ENCODE measurements at places on chromosomes 12 and 14.

GRCh38 chr12:117842220-117842619 lies 126.6 kb downstream of the KSR2 start:
- no peak for DNase-seq

DNA sequence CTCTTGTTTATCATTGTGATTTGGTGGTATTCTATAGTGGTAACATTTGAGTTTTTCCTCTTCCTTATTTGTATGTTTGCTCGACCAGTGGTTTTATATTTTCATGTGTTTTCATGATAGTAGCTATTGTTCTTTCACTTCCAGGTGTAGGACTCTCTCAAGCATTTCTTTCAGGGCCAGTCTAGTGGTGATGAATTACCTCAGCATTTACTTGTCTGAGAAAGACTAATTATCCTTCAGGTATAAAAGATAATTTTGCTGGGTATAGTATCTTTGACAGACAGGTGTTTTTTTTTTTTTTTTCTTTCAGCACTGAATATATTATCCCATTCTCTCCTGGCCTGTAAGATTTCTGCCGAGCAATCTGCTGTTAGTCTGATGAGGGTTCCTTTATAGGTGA lies 35.0 kb upstream of the CCND2 start:
- DNase-seq: no peak

DNA sequence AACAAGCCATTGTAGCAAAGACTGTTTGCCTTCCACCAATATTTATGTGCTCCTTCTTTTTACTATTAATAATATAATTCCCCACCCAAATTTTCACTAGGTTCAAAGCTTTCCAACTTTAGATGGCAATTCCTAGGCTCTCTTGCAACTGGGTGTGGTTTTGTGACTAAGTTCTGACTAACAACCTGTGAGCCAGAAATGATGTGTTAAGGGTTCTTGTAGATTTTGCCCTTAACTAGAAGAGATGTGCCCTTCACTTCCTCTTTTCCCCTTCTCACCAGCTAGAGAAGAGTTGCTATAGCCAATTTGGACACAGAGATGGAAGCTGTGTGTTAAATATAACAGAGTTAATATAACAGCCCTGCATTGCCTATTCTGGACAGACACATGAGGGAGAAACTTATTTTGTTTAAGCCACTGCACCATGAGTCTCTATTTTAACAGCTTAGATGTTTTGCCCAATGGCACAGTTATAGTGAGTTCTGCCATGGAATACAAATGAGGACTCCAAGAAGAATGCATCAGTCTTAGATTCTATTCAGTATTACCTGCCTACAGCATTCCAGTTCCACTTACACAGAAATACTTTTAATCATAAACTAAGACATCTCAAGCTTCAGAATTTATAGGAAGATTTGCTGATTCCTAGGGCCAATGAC lies 216.2 kb downstream of the DUSP6 start:
- DNase-seq: no peak

GRCh38 chr12:127583041-127583440 lies 683.9 kb upstream of the TMEM132C start:
- peak; percentile 8 for DNase-seq

DNA sequence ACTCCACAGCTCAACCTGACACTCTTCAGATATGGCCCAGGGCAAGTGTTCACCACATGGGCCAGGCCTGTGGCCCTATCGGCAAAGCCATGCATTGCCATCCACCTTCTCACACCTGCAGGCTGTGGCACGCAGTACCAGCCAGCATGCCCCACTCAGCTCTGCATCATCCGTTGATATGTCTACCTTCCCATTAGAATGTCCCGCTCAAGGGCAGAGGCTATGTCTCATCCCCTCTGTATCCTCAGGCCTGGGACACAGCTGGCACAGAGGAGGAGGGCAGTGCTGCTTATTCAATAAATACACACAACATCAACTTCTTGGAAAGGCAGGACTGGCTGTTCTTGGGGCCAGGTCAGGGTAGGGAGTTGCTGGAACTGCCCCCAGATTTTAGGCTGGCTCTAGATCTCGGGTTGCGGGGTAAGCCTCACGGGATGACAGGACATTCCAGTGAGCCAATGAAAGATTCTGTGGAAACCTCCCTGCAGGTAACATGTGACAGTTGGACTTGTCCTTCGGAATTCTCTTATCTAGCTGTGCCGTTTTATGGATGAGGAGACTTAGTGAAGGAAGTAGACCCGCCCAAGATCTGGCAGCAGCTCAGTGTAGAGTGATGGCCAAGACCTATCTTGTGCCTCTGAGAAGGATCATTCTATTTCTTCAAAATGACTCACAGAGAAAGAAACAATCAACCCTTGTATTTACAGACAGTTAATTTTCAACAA lies 25.6 kb downstream of the SYNE3 start:
- peak; percentile 29 for DNase-seq

GRCh38 chr12:98002887-98003493 lies 512.4 kb upstream of the TMPO start:
- DNase-seq: peak; percentile 26

DNA sequence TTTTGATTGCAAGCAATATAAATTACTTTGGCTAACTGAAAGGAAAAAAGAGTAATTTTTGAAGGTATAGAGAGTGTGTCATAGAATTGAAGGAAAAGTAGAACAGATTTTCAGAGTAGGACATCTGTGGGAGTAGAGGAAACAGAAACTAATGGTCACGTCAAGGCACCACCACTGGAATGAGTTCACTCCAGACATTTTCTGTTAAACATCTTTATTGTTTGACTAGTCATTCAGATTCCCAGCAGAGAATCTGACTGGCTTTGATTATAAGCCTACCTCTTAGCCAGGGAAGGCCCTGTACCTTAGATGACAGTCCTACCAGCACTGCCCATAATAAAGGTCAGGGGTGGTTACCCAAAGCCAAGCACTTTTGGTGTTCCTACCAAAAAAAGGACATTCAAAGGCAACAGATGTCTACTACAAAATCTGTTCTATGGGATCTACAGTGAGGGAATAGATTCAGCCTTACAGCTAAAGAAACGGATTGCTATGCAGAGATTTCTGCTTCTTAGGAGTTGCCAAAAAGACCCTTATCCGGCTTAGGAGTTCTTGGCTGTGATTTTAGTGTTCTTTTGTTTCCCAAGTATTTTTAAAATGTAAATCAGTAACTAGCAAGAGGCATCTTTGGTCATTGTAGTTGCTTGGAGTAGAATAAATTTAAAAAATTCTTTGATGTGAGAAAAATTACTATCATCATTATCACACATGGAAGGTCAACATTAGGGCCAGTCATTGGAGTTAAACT lies 410.8 kb downstream of the RAD51B start:
- DNase-seq: no peak

GRCh38 chr12:12265571-12266388 lies 1.1 kb downstream of the LRP6 start:
- peak; percentile 39 for DNase-seq
